ENCODE measurements at places on chromosomes 7 and 10. TPM values are rescaled to one million over a fixed set of nuclear protein-coding genes. Genes with fewer than 3 reads are reported as not detected.

DNA sequence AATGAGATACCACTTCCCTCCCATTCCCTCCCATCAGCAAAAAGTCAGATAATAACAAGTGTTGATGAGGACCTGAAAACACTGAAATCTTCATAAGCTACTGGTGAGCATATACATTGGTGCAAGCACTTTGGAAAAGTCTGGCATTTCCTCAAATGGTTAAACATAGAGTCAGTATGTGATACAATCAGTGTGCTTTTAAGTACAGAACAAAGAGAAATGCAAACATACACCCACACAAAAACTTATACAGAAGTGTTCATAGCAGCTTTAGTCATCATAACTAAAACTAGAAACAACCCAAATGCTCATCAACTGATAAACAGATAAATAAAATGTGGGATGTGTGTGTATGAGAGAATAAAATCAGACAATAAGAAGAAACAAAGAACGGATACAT, 261.9 kb downstream of the ELMO1 start:
- H3K4me1 ChIP-seq = no peaks in the 10 kb centered on the region
- no peak for DNase-seq
- no peaks in the 10 kb centered on the region for H3K27me3 ChIP-seq

DNA sequence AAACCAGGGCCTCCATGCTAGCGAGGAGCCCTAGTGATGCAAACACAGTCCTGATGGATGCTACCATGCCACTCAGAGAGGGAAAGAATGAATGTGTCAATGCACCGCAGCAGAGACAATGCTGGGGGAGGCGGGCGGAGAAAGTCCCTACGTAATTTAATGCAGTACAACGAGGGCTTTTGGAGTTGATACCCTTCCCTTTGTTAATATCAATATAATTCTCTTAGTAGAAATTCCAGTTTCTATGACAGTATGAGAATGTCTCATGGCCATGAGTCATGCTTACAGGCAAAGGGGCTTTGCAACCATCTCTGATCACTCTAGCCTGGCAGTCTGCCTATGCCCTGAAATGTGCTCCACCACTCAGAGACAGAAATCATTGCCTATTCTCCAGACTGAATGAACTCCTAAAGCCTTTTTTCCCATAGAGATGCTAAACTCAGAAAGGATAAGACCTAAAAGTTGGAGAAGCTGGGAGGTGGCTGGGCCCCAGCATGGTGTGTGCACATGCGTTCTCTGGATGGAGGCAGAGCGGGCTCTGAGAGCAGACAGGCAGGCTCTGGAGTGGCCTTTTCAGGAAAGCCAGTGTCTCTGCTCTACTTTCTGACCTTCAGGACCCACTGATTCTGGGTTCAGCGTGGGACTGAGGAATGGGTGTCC, 20.3 kb upstream of the GIMAP2 start:
- H3K36me3 ChIP-seq = no peaks in the 10 kb centered on the region
- no peak overlapping the region for H3K27ac ChIP-seq
- DNase-seq = no peak
- no peaks in the 10 kb centered on the region for H3K27me3 ChIP-seq

GRCh38 chr10:125089469-125089868, 70.9 kb downstream of the CTBP2 start:
- no peaks in the 10 kb centered on the region for H3K27me3 ChIP-seq
- H3K4me3 ChIP-seq = no peak overlapping the region
- no peak overlapping the region for H3K27ac ChIP-seq
- H3K36me3 ChIP-seq = no peaks in the 10 kb centered on the region
- no peak for DNase-seq

GRCh38 chr10:127344346-127344745, 148.0 kb upstream of the INSYN2A start:
- no peaks in the 10 kb centered on the region for H3K27me3 ChIP-seq
- H3K4me3 ChIP-seq = no peak overlapping the region
- no peak overlapping the region for H3K27ac ChIP-seq
- H3K4me1 ChIP-seq = no peaks in the 10 kb centered on the region
- H3K36me3 ChIP-seq = no peaks in the 10 kb centered on the region
- no peak for DNase-seq

GRCh38 chr7:21193895-21194294, 234.0 kb upstream of the SP4 start:
- H3K36me3 ChIP-seq = no peaks in the 10 kb centered on the region
- no peaks in the 10 kb centered on the region for H3K27me3 ChIP-seq
- no peak overlapping the region for H3K27ac ChIP-seq
- no peak for DNase-seq

The MYL10 gene
- total RNA-seq = not detected

- no peak overlapping the region for H3K4me3 ChIP-seq
- peaks cover 2% of the 10 kb centered on the region for H3K27me3 ChIP-seq
- H3K36me3 ChIP-seq = no peaks in the 10 kb centered on the region
- DNase-seq = no peak
- H3K27ac ChIP-seq = no peak overlapping the region
- H3K4me1 ChIP-seq = no peaks in the 10 kb centered on the region
These were observed 45.3 kb upstream of the DNAJB6 start for GRCh38 chr7:157291404-157292080.

Data from adrenal gland (tissue), 19 donors.